ENCODE measurements at places on chromosomes 2 and 18.

DNA sequence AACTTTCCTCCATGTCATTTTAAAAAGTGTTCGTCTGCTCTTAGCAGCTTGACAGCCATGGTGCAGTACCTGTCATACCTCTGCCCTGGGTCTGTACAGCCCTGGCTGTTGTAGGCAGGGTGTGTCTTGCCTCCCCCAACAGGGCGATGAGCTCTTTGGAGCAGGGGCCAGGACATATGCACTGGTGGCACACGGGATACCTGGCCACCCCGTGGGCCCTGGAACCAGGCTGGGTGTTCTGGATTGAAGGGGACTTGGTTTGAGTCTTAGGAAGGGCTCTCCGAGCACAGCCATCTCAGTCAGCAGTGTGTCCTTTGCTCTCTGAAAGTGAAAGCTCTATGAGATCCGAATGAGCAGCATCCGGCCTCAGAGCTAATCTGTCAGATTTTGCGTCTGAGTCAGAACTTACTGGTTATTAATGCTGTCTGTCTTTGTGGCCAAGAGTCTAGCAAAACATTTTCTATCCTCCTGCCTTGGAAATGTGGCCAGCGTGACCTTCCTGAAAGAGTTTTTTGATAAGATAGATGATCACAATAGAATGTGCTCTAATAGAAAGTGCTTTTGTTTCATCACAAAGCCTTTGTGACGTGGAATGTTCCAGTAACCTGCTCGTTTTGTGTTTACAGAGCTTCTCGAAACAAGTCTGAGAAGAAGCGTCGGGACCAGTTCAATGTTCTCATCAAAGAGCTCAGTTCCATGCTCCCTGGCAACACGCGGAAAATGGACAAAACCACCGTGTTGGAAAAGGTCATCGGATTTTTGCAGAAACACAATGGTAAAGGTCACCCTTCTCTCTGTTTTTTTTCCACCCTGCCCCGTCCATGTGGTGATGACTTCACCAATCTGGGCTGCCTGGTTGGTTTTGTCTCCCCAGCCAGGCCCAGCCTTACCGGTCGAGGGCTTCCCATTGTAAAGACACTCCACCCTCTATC is 77.3 kb upstream of the RPL31 start:
- DNase-seq: no peak

DNA sequence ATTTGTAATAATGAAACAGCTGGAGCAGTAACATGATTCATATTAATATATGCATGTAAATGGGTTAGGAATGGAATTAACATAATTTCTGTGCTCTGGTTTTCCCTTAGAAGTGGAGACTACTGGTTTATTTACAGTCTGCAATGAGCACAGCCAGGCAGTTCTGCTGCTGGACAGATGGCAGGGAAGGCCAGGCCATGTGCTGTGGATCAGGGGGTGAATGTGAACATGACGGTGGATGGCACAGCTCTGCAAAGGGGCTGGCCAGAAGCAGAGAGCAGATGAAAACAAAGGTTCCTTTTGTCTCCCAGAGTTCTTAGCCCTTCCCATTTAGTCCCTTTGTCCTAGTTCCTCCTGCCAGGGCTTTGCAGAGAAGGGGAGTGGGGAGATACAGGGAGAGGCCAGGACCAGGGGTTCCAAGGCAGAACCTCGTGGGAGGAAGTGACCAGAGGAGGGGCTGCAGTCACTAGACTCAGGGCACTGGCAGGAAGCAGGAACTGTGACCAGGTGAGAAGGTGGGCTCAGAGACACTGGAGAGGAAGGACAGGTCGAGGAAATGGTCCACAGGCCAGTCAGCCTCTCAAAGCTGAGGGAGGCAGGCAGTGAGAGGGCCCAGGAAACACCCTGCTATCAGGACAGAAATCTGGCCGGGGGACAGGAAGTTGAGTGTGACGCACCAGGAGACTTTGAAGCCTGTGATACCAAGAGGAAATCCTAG is 112.9 kb upstream of the ATP8B1 start:
- no peak for DNase-seq

- DNase-seq: no peak
These were observed 562 bp downstream of the CENPA start for GRCh38 chr2:26786207-26787028.

- DNase-seq: no peak
These were observed 557.5 kb downstream of the DSC3 start for GRCh38 chr18:30485078-30485477.

GRCh38 chr18:9792565-9793245 is 84.6 kb downstream of the RAB31 start:
- no peak for DNase-seq

- DNase-seq: no peak
These were observed 417.7 kb upstream of the SALL3 start for GRCh38 chr18:78561757-78562510.

GRCh38 chr2:28300485-28301341 is 91.9 kb upstream of the FOSL2 start:
- DNase-seq: no peak

DNA sequence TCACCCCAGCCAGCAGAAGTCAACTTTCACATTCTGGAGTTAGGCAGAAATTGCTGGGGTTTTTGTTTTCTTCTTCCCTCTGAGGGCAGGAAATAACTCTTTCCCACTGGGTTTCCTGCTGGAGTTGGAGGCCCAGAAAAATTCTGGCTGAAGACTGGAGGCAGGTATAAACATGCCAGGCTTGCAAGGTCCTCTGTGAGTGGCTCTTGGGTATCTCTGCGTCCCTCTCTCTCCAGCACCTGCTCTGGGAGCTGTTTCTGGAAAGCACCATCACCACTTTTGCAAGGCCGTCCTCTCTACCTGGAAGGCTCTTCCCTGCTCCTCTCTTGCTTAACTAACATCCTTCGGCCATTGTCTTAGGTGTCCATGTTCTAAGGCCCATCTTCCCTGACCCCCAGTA is 91.0 kb downstream of the MCFD2 start:
- DNase-seq: no peak

DNA sequence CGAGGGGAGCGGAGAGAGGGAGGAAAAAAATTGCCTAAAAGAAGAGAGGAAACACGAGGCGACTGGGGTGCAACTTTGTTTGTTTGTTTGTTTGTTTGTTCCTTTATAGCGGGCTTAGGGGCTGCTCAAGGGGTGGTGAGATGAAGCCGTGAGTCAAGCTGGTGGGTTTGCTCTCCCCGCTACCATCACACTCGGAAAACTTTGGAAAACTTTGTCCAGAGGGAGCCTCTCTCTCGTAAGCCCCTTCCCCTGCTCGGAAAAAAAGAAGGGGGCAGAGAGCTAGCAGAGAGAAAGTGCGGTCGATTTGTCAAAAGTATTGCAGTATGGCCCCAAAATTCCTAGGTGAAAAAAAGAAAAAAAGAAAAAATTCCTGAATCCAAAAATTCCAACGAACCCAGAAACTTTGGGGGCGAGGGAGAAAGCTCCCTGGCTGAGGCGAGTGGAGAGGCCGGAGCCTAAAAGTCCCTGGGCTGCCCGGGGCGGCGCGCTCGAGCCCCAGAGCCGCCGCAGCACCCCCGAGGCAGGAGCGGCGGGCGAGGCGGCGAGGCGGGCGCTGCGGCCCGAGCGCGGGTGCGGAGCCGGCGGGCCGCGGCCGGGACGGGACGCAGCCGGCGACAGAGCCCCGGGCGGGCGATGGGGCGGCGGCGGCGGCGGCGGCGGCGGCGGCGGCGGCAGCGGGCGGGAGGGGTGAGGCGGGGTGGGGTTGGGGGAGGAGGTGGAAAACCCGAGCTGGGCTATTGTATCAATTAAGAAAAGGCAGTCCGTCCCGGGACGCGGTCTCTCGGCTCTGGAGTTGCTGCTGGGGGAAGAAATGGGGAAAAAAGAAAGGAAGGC is 558 bp upstream of the CYP26B1 start:
- DNase-seq: no peak

GRCh38 chr2:174122185-174122584 is 126.1 kb downstream of the OLA1 start:
- DNase-seq: no peak

DNA sequence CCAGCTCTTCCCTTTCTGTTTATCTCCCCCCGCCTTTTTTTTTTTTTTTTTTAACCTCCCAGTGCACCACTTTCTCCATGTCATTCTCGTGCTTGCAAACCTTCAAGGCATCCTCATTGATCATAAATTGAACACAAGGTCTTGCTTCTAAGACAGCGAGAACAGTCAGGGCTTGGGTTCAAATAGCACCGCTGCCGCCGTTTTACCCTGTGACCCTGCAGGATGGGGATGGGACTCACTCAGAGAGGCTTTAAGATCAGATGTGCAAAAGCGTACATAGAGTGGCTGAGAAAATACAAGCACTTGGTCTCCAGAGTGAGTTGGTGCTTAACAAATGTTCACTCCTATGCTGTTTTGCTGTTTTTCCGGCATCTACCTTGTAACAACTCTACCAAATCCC is 93.6 kb downstream of the TCF7L1 start:
- no peak for DNase-seq

DNA sequence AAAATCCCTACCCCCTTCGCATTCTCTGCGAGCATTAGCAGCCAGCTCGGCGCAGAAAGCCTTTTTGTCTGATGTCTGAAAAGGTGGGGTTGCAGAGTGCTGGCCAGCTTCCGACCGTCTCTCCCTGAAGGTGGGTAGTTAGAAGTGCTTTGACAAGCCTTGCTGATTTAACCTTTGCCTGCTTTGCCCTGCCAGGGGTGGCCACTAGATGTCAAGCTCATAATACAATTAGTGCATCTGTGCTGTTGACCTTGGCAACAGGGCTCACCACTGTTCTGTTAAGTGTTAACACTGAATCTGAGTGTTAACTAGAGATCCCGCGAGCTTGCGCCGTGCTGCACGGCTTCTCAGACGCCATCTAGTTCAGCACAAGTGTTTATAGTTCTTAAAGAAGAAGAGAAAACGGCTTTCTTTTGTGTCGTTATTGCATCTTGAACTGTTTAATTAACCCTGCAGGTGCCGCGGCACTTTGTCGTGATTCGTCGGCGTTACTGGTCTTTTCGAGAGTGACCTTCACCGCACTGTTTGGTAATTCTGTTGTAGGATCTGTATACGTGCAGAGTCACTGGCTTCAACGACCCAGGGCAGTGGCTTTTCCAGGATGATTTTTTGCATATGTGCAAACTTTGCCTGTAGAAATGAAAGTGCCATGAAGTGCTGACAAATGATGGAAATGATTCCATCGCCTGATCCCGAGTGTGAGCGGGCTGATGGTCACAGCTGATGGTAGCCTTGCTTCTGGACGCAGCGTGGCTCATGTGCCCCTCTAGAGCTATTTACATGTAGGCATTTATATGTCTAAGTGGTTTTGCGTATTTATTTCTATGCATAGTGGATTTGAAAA is 5.5 kb downstream of the SALL3 start:
- DNase-seq: no peak

DNA sequence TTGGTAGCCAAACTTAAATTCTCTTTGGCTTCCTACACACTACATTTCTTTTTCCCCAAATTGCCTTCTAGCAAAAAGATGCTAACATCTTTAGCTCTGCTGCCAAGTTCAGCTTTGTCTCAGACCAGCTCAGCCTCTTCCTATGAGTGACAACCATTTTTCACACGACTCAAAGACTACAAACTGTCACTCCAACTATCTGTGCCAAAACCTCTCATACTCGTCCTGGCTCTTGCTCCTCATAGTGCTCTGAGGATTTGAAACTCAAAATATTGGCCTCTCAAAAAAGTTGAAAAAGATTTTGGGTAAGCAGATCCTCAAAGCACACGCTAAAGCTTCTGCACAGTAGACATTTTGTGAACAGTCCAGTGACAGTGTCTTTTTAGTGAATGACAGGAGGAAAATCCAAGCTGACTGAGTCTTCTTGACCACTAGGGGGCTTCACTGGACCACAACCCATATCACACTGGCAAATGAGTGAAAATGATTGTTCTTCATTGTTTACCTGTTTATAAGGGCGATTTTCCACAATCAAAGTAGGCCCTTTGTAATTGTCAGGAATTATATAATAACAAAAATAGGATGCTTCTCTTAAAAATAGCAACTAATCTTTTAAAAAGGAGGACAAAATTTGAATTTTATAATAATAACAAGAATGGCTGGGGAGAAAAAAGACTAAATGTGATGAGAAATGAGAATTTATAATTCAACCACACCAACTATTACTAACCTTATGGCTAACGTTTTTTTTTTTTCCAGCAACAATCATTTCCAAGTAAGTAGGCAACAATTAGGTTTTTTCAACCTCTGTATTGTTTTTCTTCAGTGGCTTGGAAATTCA is 85.5 kb upstream of the PGAP1 start:
- DNase-seq: no peak

DNA sequence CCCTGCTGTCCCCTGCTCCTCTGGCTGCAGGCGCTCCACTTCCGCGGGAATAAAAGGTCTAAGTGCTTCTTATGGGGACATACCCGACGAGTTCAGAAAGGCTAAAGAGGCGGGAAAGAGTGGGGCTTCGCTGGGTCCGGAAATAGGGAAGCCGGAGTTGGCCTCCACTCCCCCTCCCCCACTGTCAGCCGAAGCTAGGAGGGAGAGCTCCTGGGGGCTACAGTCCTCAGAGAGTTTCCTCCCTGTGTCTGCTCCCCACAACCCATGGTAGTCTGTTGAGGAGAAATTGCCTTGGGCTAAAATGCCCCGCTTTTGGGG is 7.2 kb downstream of the GAD1 start:
- DNase-seq: no peak

DNA sequence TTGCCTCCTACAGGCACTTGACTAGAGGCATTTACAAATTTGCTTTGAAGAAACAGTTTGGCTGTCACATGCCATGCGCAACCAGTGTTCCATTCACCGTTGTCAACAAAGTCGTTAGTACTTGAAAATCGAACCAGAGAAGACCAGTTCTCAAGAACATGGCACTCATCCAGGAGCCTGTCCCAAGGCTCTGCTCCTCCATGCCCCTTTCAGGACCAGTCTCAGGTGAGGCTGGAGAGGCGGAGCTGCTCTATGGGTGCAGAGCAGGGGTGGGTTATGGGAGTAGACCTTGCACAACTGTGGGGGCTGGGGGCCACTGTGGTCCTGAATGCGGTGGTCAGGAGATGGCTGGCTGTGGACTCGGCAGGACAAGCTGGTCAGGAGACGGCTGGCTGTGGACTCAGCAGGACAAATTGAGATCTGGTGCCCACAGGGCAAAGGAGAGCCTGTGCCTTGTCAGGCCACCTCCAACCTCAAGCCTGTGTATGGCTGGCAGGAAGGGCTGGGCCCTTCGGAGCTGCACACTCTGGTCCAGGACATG is 12.3 kb upstream of the ATP9B start:
- no peak for DNase-seq

GRCh38 chr2:238509903-238510302 is 83.2 kb downstream of the ASB1 start:
- no peak for DNase-seq

Data from stimulated activated CD4-positive, alpha-beta T cell treated with anti-CD3 and anti-CD28 coated beads, TNF-alpha, amount 100 ng/mL, for 24 hours (primary cell).